Activated CD8-positive, alpha-beta memory T cell treated with anti-CD3 and anti-CD28 coated beads, Interleukin-2, amount 50 U/mL, for 4 hours (primary cell): ENCODE measurements at places on chromosomes 2 and 18.

GRCh38 chr18:26046419-26047077 is 43.9 kb downstream of the SS18 start:
- no peak for DNase-seq

DNA sequence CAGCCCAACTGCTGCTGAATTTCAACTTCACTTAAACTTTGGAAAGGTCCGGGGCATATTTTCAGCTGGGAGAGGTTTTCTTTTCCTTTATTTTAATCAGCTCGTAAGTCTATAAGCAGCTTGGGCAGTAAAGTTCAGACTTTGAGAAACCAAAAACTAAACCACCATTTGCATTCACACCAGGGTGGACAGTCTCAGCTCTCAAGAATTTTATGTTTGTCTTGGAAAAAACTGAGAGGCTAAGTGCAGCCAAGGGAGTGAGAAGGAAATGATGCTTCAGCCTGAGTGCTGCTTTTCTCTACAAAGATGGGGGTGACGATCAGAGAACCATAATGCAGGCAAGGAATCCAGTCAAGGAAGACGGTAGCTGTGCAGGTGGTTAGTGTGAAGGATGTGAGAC is 30.2 kb downstream of the MCFD2 start:
- DNase-seq, result no peak

DNA sequence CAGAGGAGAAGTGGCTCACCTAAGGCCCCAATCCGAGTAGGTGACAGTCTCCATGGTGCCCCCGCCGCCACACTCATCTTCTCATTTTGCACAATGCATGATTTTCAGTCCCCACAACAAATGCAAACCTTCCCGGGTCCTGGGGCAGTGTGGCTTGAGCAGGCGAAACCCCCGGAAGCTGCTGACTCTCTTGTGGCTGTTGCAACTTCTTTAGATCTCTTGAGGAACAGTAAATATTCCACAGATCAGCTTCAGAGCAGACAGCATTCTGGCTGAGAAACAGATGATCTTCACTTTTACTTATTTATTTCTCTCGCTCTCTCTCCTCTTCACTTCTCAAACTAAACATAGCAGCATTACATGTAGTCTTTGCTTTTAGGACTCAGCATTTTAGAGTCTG is 51.9 kb downstream of the ASAP2 start:
- no peak for DNase-seq

GRCh38 chr2:230575642-230576324 is 136.9 kb upstream of the CAB39 start:
- peak; percentile 74 for DNase-seq

GRCh38 chr2:73172963-73173362 is 29.4 kb upstream of the NOTO start:
- DNase-seq, result no peak

DNA sequence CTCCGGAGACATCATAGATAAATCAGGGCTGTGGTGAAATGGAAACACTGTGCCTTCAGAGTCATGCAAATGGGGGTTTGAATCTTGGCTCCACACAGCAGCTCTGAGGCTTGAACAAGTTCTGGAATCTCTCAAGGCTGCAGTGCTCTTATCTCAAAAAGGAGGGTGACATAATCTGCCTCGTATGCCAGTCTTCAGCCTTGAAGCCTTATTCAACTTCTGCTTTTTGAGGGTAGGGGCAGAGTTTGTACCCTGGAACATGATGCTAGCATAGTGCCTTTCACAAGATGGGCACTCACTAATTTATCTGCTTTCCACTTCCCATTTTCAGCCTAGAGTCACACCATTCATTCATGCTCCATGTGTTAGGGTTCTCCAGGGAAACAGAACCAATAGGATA is 42.3 kb downstream of the GATA6 start:
- no peak for DNase-seq

- DNase-seq, result no peak
Measured at GRCh38 chr2:47429795-47430194, 26.8 kb downstream of the MSH2 start.

DNA sequence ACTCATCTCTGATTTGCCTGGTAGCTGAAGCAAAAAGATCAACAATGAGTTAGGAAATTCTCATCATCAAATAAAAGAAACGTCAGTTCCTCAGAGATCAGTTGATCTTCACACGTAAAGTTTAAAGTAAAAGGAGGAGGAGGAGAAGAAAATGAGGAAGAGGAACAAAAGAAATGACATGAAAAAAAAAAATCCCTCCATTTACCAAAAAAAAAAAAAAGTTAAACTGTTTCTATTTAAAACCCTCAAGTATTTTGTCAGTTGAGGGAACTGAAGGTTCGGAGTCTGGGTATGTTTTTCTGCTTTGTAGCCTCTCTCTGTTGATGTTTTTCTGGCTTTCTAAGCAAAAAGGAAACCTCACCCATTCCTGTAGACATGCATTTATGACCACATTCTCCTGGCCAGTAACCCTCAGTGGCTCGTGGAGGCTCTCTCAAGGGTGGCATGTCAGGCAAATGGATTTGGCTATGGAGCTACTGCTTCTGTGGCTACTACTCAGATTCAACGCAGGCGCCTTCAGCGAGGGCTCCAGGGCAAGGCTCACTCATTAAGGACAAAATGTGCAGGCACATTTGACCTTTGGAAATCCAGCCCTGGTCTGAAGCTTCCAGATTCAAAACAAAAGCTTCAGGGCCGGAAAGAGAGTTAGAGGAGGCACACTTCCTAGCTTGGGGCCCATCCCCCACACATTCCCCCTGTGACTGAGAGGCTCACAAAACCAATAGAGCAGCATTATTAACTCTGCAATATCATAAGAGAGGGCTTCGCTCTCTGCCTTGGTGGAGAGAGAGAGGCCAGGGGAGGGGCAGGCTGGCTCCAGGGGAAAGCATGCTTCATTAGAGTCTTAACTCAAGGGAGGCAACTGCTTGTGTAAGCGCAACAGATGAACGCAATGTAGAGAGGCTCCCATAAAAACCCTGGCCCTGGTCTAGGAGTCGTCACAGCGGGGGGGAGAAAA is 22.3 kb downstream of the KLF7 start:
- peak; percentile 46 for DNase-seq

DNA sequence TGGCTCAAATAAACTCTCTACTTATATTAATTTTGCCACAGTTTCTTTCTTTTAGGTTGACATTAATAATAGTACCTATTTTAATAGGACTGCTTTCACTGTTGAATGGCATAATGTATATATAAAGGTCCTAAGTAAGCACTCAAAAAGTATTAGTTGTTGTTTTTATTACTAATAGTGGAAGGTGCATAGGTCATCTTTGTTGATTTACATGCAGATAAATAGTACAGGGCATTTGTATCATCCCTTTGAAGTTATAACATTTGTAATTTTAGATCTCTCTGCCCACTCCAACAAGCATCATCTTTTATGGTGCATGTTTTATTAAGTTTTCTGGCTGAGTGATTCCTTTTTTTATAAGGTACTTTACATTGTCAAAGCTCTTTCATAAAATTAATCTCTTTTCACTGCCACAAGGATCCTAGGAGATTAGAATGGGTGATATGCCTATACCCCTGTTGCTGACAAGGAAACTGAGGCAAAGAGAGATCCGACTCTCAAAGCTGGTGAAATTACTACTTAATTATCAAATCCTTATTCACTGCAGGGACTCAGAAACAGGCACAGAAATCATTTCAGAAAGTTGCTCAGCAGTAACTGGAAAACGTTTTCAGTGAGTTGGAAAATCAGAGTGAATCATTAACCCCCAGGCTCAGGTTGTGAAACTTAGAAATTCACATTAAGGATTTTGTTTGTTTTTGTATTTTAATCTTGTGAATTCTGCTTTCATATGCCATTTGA is 299.6 kb downstream of the AGPS start:
- DNase-seq, result no peak

- DNase-seq, result no peak
Measured at GRCh38 chr2:133264989-133265401, 303.3 kb downstream of the NCKAP5 start.

- no peak for DNase-seq
Measured at GRCh38 chr2:65655000-65655399, 222.6 kb upstream of the SPRED2 start.

GRCh38 chr2:168348076-168348475 is 100.7 kb upstream of the STK39 start:
- DNase-seq, result no peak

DNA sequence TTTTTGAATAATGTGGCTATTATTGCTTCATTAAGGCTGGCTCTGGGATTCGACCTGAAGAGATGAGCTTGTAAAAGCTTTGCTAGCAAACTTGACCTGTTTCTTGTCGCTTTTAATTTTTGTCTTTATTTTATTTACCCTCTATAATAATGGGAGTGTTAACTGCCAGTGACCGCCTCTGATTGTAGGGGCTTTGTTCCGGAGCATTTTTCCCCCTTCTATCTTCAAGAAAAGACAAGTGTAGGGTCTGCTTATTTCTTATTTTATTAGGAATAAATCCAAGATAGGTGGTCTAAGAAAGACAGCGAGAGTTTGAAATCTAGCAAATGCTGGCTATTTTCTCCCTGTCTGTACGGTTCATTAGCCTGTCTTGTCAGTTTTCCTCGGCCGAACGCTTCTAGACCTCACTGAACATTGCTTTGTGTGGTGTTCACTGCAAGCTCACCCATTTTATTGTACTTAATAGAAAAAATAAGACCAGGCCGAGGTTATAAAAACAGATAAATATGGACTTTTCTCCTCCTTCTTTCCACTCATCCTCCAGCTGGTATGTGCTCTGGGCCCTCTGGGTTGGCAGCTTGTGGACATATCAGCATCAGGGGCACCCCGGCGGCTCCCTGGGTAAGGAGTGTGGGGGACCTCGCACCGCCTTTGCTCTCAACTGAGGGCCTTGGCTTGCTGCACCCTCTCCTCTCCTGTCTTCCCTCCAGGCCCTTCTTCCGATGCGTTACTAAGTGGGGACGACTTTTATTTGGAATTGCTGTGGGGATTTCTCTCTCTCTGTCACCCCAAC is 8.5 kb downstream of the MEIS1 start:
- no peak for DNase-seq

- DNase-seq, result no peak
Measured at GRCh38 chr2:240469740-240470139, 34.3 kb downstream of the GPC1 start.

GRCh38 chr2:233261819-233262555 is 10.5 kb downstream of the ATG16L1 start:
- no peak for DNase-seq

- DNase-seq, result no peak
Measured at GRCh38 chr2:127581050-127581345, 45.5 kb downstream of the MYO7B start.

GRCh38 chr2:75065402-75066008 is 107.1 kb downstream of the POLE4 start:
- no peak for DNase-seq

- no peak for DNase-seq
Measured at GRCh38 chr18:77470569-77471413, 221.1 kb downstream of the GALR1 start.

- DNase-seq, result no peak
Measured at GRCh38 chr2:68351997-68352396, 13.1 kb upstream of the PLEK start.

DNA sequence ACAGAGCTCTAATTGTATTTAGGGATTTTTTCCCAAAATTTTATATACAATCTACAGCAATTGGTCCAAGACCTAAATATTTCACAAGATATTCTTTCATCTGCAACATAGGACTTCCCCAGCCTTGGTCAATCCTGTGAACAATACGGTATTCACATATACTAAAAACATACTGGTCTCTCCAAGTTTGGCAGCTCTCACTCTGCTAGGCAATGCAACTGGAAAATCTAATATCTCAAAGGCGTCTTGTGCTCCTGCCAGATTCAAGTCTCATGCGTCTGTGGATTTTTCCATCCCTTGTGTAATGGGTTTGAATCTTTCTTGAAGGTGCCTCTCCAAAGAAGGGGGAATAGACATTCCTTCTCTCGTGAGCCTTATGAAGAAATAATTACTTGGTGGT is 27.4 kb upstream of the MBOAT2 start:
- DNase-seq, result no peak

GRCh38 chr18:54828281-54828881 is at the start of gene RAB27B:
Gene RAB27B (plus strand): TSS chr18:54828477. CDS start chr18:54877586, 49,109 bp downstream.
- DNase-seq, result peak; percentile 53

DNA sequence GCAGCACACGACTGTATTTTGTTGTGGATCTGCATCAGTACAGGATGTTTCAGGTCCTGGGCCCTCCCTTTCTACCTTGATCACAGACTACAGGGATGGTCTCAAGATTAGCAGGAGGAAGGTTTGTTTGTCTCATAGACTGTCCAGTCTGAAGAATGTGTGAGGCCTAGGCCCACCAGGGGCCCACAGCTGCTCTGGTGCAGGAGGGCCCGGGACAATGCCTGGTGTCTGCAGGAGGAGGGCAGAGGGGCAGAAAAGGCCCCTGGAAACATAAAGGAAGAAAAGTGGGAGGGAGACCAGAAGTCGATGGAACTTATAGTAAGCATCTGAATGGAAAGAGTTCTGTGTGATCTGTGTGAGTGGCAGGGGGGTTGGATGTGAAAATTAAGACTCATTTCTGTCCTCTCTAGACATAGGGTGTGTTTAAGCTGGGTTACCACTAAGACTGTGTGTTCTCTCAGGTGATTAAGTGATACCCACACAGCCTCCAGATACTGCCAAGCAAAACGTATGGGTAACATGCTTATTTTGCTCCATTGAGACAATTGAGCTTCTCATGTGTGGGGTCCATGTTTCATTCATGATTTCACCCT is 33.4 kb upstream of the LPIN2 start:
- no peak for DNase-seq

DNA sequence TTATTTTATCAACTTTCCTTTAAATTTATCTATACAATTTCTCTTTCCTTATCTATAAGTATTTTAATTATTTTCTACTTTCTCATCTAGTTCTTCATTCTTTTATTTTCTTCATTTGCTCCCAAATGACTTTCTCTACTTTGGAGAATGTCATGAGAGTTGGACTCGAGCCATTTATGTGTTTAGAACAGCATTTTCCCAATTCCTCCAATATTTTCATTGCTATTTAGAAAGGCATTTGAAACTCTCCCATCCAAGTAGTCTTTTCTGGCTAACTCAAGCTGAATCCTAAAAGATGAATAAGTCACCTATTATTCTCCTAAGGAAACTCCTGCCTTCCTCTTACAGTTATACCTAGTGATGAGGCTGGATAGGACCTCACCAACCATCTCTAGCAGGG is 15.8 kb upstream of the FEZ2 start:
- DNase-seq, result no peak

DNA sequence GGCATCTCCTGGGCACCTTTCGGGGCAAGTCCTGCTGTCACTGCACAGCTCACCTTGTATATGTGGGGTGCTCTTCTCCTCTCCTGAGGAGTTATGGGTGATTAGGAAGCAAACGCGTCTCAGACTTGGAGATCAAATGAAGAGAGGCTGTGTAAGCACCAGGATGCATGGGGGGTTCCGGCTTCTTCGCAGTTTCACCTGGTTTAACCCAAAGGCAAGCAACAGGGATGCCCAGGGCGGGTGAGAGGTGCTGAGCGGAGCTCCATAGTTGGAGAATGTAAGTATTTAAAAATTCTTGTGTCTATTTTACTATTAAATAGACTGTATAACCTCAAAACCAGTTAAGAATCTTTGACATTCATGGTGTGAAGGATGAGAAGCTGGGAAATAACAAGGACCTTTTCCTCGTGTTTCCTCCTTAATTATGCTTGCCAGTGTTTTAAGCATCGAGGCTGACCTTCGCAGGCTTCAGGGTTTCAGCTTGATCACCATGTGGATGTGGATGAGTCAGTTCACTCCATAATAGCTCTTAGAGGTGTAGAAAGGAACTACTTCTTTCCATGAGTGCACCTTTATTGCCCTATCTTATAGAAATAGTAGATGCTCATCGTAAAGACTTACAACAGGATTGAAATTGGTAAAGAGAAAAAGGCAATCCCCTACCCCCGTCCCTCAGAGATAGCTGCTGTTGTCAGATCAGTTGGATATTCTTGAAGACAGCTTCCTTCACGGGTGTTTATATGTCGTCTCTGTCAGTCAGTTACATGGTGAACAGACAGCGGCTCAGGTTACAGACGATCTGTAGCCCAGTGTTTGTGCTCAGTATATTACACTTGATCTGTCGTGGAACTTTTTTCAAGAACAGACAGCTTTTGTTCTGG is 201.1 kb downstream of the AGAP1 start:
- DNase-seq, result no peak
